Chondrocyte (in vitro differentiated cells): ENCODE measurements at places on chromosomes 12 and 14. TPM values are rescaled to one million over a fixed set of nuclear protein-coding genes. Genes with fewer than 3 reads are reported as not detected.

COX8C gene
- not detected in 3 replicates for total RNA-seq

BCL11B gene
- total RNA-seq = 0.10 to 0.23 TPM (median 0.17 TPM) in 3 replicates

USP5 gene
- 103 to 147 TPM (median 106 TPM) in 3 replicates for total RNA-seq

SCN8A gene
- 3.8 to 4.4 TPM (median 4.1 TPM) in 3 replicates for total RNA-seq

P2RX2 gene
- total RNA-seq = not detected in 3 replicates

- H3K36me3 ChIP-seq = peaks cover 7% of the 10 kb centered on the region
- DNase-seq = no peak
- H3K27me3 ChIP-seq = no peaks in the 10 kb centered on the region
- H3K27ac ChIP-seq = no peak overlapping the region
Observed at GRCh38 chr14:35628989-35629388, 95.0 kb downstream of the INSM2 start.

DNA sequence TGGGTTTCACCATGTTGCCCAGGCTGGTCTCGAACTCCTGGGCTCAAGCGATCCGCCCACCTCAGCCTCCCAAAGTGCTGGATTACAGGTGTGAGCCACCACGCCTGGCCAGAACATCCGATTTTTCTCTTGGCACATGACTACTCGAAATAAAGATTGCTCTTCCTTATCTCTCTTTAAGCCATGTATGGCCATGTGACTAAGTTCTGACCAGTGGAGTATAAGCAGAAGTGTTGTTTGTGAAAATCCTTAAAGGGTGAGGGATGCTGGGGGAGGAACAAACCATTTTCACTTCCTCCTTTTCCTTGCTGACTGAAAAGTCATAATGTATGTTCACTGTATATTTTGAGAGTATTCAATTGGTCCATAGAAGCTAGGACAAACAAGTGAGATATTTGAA, 50.7 kb upstream of the ATF7IP start:
- no peaks in the 10 kb centered on the region for H3K36me3 ChIP-seq
- no peak overlapping the region for H3K27ac ChIP-seq
- H3K4me3 ChIP-seq = no peak overlapping the region
- H3K4me1 ChIP-seq = no peaks in the 10 kb centered on the region
- H3K27me3 ChIP-seq = no peaks in the 10 kb centered on the region
- DNase-seq = no peak

- H3K27ac ChIP-seq = no peak overlapping the region
- no peak for DNase-seq
- no peaks in the 10 kb centered on the region for H3K27me3 ChIP-seq
- H3K36me3 ChIP-seq = peaks cover 2% of the 10 kb centered on the region
- H3K4me3 ChIP-seq = no peak overlapping the region
Observed at GRCh38 chr14:75044322-75044721, 6.9 kb downstream of the MLH3 start.
